MV-4-11 (cell line): ENCODE measurements at places on chromosomes 7 and 10.

GRCh38 chr10:97525086-97525485 is 26.4 kb downstream of the UBTD1 start:
- no peak for DNase-seq

GRCh38 chr7:133611955-133612354 is 359.1 kb downstream of the EXOC4 start:
- DNase-seq = no peak

DNA sequence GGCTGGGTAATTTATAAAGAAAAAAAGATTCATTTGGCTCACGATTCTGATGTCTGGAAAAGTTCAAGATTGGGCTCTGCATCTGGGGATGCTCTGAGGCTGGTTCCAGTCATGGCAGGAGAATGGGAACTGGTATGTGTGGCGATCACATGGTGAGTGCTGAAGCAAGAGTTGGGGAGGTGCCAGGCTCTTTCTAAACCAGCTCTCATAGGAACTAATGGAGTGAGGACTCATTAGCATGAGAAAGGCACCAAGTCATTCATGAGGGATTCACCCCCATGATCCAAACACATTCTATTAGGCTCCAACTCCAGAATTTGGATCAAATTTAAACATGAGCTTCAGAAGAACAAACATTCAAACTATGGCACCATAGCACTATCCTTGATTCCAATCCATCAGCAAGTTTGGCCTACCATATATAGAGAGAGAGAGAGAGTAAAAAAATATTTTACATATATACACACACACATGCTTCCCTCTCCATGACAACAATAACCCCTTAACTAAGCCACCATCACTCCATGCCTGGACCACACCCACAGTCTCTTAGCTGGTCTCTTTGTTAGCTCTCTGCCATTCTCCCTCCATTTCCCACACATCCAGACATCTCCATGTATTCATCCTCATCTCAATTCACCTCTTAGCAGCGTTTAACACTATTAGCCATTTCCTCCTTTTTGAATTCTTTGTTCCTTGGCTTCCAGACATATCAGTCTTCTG is 57.9 kb downstream of the NPY start:
- no peak for DNase-seq

- DNase-seq = peak; percentile 9
These were observed 89.3 kb downstream of the FANK1 start for GRCh38 chr10:125985557-125986240.

DNA sequence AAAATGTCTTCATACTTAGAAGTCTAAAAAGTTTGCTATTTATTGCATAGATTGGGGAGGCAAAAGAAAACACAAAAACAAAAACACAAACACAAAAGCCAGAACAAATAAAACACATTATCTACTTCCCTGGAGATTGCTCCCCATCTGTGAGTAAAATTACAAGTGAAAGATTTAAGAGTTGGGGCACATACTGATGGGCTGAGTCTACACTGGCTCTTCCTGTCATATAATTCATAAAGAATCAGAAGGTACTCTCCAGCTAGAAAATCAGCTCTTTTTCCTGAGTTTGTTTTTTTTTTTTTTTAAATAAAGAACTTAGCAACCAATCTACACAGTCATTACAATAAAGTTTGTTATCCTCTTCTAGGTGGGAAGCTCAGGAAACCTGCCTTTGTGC is 192.4 kb upstream of the LRRN3 start:
- no peak for DNase-seq

- no peak for DNase-seq
These were observed 135.0 kb downstream of the MBL2 start for GRCh38 chr10:52637592-52637991.

DNA sequence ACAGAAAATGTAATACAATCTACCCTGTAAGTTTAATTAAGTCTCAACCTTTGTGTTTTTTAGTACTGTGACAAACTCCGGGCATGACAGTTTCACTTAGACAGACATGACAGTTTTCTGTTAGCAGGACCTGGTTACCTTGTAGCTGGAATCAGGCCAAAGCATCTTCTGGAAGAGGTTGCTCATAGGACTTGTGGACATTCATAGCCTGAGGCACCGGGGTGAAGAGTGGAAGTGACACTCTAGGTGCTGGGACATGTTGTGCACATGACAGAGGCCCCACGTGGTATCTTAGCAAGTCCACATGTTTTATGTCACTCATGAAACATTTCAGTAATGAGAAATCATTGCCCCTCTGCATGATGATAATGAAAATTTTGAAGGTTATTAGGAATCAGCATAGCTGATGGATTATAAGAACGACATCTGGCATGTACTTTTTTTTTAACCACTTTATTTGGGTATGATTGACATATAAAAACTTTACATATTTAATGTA is 441.4 kb downstream of the CNTNAP2 start:
- DNase-seq = no peak

GRCh38 chr10:92691591-92692079 is 1.9 kb downstream of the HHEX start:
- peak; percentile 86 for DNase-seq

DNA sequence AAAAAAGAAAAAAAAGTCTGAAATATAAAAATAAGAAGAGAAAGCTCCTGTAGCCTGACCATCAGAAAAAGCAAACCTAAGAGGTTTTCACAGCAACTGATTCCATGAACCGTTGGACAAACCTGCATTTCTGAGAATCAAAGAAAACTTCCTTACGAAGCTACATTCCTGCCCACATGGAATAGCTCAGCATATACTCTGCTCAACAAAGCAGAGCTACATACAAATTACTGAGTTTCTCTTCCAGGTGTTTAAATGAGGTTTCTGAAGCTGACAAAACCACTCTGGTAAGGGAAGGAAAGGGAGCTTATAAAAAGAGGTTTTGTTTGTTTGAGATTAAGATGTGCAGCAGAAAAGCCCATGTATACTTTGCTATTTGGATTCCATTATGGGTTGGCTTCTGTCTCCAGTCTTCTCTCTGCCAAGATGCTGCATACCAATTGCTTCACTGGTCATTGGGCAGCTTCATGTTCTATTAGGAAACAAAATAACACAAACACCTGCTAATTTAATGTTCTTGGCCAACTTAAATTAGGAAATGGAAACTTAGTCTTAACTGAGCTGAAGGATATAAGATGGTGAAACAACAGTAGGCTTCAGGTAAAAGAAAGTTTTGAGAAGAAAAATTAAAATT is 314.1 kb downstream of the LRRTM3 start:
- no peak for DNase-seq

DNA sequence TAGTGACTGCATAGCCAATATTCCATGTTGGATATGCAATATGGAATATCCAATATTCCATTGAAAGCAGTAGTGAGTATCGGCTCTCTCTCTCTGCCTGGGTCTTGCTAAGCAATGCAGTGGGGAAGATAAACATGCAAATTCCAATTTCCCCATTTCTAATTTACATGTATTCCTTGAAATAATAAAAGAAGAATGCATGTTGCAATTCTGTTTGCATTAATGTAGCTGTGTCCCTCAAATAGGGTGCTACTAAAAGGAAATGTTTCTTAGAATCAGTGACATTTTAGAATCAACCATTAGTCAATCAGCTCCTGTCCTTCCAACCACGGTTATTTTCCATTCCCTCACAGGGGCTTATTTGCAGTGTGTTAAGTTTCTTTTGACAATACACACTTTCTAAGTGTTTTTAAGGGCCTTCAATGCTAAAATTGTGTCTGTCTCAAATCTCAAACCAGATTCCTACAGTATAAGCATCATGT is 46.7 kb downstream of the AFAP1L2 start:
- DNase-seq = no peak

DNA sequence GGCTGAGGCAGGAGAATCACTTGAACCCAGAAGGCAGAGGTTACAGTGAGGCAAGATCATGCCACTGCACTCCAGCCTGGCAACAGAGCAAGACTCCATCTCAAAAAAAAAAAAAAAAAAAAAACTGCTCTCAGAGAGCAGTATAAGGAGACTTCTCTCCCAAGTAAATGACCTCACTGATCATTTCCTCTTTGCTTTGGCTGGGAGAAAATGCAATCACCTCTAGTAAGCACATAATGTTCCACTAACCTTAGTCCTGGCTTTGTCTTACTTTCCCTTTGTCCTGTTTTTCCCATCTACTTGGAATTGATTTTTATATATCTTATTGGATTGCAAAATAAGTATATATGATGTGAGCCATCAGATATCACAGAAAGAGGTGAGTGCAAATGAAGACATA is 2.5 kb downstream of the SLC25A13 start:
- peak; percentile 49 for DNase-seq

GRCh38 chr10:100534726-100535125 is 1.0 kb upstream of the HIF1AN start:
- DNase-seq = no peak

DNA sequence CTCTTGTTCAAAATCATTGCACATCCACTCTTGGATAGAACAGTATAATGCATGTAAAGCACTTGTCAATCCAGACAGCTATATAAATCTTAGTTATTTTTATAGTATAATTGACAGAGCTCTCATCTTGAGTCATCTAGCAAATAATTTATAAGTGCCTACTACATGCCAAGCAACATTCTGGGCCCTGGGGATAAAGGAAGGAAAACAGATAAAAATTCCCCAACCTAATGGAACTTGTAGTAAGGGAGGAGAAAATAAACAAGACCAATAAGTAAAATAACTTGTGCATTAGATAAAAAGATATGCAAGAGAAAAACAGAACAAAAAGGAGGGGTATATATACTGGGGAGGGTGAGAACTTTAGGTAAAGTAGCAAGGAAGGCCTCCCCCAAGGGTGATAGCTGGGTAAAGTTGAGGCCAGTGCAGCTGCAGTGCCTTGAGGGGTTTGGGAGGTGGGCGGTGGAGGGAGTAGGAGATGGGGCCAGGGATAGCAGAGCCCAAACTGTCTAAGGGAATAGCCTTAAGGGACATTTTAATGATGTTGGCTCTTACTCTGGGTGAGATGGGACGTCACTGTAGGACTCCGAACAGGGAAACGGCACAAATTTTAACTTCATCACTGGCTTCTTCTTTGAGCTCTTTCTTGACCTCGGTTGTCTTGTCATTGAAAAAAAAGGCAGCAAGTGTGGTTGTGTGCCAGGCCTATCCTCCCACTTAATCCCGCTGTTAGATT is 79.3 kb upstream of the SEC61G start:
- DNase-seq = no peak

DNA sequence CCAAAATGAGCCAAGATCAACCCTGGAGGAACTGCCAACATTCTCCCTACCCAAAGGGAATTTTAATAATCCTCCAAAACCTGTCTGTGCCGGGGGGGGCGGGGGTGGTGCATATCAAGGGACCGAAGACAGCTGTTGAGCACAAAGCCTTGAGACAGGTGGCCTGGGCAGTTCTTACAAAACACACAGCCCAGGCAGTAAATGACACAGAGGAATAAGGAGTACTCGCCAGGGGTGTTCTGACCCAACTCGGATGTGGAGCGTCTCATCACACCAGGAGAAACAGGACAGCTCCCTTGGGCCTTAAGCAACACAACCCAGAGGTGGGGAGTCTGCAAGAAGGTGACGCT is 35.6 kb downstream of the PLAC9 start:
- no peak for DNase-seq

DNA sequence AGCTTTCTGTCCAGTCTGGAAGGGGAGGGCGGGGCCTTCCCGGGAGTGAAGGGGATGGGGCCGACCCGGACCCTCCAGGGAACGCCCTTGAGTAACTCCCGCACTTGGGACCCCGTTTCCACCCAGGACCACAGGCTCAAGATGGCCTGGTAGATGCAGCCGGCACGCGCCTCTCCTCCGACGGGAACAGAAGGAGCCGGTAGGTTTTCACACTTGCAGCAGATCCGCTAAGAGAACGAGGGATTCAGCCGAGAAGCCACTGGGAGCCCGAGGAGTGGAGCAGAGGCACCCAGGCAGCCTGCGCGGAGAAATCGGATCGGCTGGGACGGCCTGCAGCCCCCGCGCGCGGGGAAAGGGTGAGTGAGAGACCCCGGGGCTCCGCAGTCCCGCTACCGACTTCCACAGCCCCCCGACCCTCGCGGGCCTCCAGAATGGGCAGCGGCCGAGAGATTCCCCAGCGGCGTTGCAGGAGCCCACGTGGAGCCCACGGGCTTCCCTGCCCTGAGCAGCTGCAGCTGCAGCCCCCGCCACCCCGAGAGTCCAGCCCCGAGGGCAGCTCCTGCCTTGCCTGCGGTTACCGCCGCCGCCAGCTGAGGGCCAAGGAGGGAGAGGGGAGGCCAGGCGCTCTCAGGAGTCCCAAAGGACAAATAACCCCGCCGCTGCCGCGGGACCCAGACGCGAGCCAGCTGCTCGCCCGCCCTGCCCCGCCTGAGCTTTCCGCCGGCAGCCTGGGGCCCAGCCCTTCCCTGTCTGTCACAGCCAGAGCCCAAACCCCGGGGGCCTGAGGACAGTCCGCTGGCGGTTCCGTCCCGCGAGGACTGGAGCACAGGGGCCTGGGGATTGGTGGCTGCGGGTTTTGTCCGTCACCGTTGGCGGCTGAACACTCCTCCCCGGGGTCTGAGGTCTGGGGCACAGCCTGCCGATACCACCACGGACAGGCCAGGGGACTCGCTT is 21.8 kb downstream of the IFT22 start:
- DNase-seq = no peak

GRCh38 chr7:116591202-116592040 is 66.6 kb downstream of the CAV1 start:
- DNase-seq = no peak

DNA sequence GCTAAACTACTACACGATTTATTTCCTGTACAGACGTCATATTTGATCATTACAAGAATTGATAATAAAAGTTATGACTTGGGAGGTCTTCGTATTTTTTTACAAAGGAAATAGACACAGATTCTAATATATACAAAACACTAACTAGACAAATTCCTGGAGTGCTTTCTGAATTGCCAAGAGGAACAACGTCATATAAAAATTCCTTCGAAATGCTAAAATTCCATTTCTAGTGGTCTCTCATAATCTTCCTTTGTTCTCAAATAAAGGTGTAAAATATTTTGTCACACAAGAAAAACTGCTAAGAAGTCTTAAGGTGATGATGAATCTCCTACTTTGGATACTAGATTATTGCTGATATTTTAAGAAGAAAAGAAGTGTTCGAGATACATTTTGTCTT is 85.4 kb downstream of the CDK6 start:
- DNase-seq = no peak

DNA sequence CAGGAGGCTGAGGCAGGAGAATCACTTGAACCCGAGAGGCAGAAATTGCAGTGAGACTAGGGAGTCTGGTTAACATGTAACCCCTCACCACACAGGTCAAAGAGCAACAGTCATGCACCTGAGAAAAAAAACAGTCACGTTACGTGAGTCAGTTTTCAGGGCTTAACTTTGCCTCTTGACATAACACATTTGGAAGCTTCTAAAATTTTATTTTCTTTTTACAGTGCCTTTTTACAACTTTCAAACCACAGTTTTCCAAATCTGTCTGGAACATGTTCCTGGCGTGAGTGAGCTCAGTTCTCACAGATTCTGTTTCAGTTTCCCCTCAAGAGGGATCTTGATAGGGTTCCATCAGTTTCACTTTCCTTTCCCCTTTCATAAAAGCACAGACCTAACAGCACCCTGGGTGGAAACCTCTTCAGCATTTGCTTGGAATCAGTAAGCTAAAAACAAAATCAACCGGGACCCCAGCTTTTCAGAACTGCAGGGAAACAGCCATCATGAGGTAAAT is 4.4 kb downstream of the IFIT3 start:
- peak; percentile 75 for DNase-seq

- no peak for DNase-seq
These were observed 279.8 kb downstream of the KCNMA1 start for GRCh38 chr10:77357611-77358310.

GRCh38 chr7:75892634-75893272 is 13.9 kb downstream of the RHBDD2 start:
- DNase-seq = no peak

GRCh38 chr7:34016876-34017275 is 111.5 kb downstream of the BMPER start:
- DNase-seq = no peak

- no peak for DNase-seq
These were observed 36.8 kb downstream of the VPS41 start for GRCh38 chr7:38872202-38872601.

GRCh38 chr10:125633517-125633999 is 49.4 kb downstream of the TEX36 start:
- no peak for DNase-seq
